Activated naive CD8-positive, alpha-beta T cell treated with anti-CD3 and anti-CD28 coated beads, Interleukin-2, amount 10 ng/mL, durations not matched to agents 7 days and 5 days (primary cell): ENCODE measurements at places on chromosomes 3 and 15. TPM values are rescaled to one million over a fixed set of nuclear protein-coding genes. Genes with fewer than 3 reads are reported as not detected.

B3GALNT1 gene
- 14.6 TPM for total RNA-seq

DOCK3 gene
- 3.4 TPM for total RNA-seq

DNA sequence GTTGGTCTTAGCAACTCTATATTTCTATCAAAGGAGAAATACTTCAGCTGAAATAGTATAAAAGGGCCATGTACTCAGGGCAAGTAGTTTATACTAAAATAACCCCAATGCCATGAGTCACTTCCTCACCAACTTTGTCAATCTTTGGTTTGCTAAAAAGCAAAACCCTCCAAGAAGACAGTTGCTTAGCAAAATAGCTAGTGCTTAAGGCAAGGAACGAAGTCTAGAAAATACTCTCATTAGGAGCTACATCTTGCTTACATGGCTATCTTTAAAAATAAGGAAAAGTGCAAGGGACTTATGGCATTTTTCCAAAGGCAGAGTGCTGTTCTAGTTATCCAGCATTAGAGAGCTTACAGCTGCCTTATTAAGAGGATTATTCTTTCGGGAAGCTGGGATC lies 28.4 kb downstream of the P3H2 start:
- DNase-seq, result no peak

GRCh38 chr3:53700441-53700840 lies 145.8 kb downstream of the CHDH start:
- no peak for DNase-seq
